NCI-H187 (cell line): ENCODE measurements at places on chromosomes 16 and 17.

GRCh38 chr16:81455720-81456494 is 11.3 kb downstream of the CMIP start:
- DNase-seq: no peak

GRCh38 chr17:55466671-55467070 is 44.6 kb downstream of the SMIM36 start:
- no peak for DNase-seq

DNA sequence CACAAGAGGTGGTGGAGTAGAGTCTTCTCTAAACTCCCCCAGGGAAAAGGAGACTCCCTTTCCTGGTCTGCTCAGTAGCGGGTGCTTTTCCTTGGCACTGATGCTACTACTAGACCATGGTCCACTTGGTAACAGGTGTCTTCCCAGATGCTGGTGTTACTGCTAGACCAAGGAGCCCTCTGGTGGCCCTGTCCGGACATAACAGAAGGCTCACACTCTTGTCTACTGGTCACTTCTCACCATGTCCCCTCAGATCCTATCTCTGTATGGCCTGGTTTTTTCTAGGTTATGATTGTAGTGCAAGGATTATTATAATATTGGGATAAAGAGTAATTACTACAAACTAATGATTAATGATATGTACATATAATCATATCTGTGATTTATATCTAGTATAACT is 49.7 kb upstream of the ARL4D start:
- no peak for DNase-seq

GRCh38 chr16:88810166-88810911 is 1.4 kb downstream of the APRT start:
- DNase-seq: no peak

GRCh38 chr17:28112606-28113005 is 70.1 kb downstream of the NLK start:
- DNase-seq: no peak
